ENCODE measurements at places on chromosomes 3 and 15.

DNA sequence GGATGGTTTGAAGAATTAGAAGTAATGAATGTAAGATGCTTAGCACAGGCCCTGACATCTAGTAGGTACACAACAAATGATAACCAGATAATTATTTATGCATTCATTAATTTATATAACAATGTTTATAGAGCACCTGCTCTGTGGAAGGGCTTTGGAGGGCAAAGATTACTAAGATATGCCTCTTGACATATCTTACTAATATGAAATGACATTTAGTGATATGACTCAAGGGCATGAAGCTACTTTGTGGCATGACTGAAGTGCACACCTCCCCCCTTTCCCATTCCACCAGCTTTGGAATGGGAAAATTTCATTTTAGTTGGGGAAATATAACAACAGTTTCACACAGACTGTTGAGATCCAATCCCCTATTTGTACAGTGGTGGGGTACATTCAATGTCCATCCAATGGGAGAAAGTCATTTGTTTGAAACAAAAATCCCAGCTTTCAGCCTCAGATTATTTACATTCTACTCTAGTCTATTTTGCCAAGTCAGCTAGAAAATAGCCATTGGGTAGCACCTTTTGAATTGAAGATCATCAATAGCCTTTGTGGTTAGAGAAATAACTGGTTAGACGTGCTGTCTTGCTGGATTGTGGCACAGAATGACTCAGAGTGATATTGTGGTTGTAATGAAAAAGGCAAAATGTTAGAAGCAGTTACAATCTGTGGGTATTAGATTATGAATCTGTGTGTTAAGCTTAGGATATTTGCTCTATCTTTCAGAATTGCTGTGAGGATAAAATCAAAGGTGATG is 72.9 kb downstream of the MOBP start:
- DNase-seq: no peak

- DNase-seq: no peak
Observed at GRCh38 chr3:170536712-170537111, 49.2 kb downstream of the SLC7A14 start.

GRCh38 chr15:71962537-71962936 is 152.2 kb downstream of the NR2E3 start:
- no peak for DNase-seq

DNA sequence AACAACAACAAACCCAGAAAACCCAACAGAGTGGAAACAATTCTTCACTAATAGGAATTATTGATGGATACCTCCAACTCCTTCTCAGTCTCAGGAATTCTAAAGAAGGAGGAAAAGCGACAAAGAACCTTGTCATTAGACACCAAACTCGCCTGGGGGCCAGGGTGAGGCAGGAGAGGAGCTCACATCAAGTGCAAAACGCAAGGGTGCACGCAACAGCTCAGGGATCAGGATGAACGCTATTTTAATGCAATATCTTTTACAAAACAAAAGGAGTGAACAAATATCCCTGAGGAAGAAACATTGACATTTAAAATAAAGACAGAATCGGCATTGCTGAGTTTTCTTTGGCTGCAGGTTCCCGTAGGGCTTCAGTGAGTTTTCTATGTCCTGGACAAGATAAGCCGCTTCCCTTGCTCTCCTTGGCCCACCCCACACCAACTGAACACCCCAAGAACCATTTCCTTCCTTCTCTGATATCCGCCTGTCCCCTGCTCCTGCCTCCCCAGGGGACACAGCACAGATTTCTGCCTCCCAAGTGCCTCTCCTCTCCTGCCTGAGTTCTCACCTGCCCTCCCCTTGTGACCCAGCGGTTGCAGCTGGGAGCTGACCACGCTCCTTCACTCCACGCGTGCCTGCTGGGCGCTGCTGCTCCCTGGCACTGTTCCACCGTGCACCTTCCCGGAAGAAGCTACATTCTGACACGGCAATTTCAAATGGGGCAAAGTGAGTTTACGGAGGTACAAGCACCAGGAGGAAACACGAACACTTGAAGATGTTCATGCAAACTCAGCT is 63.0 kb downstream of the ATP10A start:
- DNase-seq: no peak

DNA sequence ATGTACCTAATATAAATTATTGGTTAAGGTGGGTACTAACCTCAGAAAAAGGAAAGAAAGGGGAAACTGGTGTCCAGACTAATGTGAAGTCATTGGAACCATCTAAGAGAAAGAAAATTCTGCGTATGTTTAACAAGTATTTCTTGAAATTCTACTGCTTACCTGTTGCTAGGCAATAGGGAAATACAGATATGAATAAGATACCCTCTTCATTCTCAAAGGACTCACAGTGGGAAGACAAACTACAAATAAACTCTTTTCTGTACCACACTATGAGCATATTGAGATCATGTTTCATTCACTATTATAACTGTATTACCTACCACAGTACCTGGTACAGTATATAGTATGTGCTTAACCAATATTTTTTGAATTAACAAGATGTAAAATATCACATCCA is 140.5 kb upstream of the MLF1 start:
- DNase-seq: no peak

DNA sequence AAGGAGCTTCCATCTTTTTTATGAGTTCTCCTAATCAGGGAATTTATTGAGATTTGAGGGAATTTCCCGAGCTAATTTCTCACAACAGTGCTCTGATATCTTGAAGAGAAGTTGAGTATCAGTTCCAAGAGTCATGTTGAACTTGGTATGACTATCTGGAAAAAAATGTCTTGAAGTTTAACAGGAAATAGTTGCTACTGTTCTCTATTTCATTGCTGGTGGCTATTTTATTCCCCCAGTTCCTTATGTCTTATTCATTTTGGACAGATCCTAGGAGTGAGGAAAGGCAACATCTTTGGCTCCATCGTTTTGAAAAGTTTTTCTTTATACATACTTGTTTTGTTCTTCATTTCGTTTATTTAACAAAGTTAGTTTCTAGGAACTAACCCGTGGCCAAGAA is 307.8 kb upstream of the AGTR1 start:
- DNase-seq: no peak

DNA sequence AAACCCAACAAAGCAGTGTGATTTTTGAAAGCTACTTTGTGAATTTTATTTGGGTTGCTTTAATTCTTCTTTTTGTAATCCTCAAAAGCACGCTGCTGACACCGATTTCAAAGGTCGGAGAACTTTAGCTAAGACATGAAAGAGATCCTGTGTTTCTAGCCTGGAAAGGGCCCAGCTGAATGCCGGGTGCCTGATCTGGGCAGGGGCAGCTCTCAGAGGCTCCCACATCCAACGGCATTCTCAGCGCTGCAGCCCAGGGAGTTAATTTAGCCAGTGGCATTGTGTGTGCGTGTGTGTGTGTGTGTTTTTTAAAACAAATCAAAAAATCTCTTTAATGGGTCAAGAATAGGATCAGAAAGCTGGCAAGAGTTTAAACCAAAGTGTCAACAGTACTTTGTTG is 6.6 kb downstream of the RBP1 start:
- DNase-seq: no peak
